ENCODE measurements at places on chromosomes 2 and 18.

GRCh38 chr18:44180683-44181082 lies 500.0 kb upstream of the SETBP1 start:
- DNase-seq: no peak

GRCh38 chr2:64311948-64312621 lies 141.9 kb upstream of the LGALSL start:
- no peak for DNase-seq

- no peak for DNase-seq
These were observed 40.5 kb downstream of the COLEC12 start for GRCh38 chr18:459814-460593.

- no peak for DNase-seq
These were observed 593.5 kb downstream of the TMEM182 start for GRCh38 chr2:103355287-103355686.
